MM.1S (cell line): ENCODE measurements at places on chromosomes 3 and 15.

DNA sequence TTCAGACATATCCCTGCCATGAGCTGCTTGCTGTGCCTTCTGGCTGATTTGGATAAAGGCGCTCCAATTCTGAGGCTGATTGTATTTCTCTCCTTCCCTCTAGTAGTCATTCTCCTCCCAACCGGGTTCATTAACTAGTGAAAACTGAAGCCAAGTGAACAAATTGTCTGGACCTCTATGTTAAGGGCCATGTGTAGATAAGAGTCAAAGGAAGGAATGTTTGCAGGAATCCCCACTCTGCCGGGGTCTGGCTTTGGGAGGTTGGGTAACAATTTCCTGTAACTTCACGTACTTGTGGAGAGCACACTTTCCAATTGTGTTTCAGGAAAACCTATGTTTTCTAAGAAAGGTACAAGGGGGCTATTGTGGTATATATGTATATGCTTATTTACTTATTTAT lies 38.2 kb upstream of the SUCLG2 start:
- no peak for DNase-seq

GRCh38 chr3:70137366-70137765 lies 137.8 kb downstream of the SAMMSON start:
- DNase-seq, result no peak

DNA sequence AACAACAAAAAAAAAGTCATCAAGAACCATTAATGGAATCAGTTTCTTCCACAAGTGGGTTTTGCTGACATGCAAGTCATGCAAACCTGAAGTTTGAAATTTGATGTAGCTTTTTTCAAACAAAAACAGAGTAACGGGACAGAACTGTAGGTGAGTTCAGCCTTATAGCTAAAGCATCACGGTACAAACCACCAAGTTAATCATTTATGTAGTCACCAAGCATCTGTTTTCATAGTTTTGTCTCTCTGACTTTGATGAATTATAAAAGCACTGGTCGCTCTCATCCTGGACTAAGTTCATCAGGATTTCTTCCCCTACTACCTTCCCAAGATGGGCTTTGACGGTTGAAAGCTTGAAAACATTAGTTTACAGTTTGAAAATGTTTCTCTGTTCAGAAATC lies 117.0 kb upstream of the SAMMSON start:
- no peak for DNase-seq

DNA sequence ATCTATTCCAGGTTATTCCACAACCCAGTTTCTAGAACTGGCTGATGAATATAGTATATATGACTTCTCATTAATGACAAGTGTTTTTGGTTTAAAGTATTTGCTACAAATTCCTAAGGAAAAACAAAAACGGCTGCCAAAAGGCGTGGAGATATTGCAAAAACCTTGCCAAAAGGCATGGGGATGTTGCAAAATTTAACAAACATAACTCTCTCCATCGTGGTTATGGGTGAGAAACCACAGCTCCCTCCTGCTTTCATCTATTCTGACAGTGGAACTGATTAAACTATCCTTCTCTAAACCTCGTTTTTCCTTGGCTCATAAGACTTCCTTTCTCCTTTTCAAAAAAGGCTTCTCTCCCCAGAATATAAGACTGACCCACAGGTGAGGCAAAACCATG lies 342.0 kb upstream of the PDZRN3 start:
- no peak for DNase-seq

DNA sequence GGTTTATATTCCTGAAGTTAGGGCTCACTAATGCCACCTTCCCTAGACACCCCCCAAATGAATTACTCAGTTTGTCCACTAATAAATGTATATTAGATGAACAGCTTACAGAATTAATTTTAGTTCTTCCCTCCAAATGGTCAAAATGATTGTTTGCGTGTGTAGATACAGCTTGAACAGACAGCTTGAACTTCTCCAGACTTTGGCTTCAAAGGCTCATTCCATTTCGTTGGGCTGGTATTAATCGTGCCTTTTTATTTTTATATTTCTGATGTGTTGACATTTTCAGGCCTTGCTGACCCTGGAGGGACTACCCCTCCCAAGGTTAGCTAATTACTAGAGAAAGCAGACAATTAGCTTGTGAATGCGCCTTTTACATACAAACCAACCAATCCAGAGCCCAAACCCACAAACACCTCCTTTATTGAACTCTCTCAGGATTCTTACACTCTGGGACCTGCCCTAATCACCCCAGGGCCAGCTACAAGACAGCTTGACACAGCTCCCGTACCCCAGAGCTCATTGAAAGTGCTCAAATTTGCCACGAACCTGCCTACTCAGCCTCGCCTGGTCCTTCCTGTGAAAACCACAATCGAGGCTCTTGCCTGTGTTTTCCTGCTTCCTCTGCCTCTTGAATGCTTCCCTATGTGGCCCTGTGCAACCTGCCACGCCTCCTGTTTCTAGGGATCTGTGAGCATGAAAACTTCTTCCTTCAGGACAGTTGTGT lies 40.3 kb downstream of the RPL22L1 start:
- peak; percentile 52 for DNase-seq

DNA sequence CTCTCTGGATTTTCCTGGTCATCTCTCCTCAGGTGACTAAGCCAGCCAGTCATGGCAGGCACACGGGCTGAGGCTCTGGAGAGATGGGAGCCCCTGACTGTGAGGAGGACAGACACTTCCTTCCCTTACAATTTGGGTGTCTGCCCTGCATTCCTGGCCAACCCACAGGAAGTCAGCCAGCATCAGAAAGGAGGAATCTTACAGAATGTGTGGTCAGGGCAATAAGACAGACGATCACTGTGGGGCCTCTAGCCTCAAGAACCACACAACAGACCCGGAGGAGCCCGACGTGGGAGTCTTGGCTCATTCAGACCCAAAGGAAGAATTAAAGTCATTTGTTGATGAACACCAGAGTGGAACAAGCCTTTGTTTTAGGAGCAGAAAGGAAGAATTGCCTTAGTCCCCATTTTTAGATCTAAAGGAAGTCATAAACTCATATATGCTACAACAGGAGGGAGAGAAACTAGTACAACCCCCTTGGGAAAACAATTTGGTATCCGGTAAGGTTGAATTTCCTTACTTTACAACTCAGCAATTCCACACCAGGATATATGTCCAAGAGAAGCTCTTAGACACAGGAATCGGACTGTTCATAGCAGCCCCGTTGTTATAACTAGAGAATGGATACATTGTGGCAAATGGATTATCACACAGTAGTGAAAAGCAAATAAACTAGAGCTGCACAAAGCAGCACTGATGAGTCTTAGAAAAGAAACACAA lies 62.2 kb downstream of the ABTB1 start:
- DNase-seq, result peak; percentile 25

GRCh38 chr15:93319121-93319814 lies 230.3 kb upstream of the RGMA start:
- DNase-seq, result no peak

GRCh38 chr15:28886431-28887338 lies 911 bp downstream of the APBA2 start:
- no peak for DNase-seq

GRCh38 chr15:75034615-75035014 lies 11.2 kb downstream of the PPCDC start:
- DNase-seq, result no peak

- DNase-seq, result no peak
Observed at GRCh38 chr3:25679642-25680302, 15.1 kb upstream of the TOP2B start.

DNA sequence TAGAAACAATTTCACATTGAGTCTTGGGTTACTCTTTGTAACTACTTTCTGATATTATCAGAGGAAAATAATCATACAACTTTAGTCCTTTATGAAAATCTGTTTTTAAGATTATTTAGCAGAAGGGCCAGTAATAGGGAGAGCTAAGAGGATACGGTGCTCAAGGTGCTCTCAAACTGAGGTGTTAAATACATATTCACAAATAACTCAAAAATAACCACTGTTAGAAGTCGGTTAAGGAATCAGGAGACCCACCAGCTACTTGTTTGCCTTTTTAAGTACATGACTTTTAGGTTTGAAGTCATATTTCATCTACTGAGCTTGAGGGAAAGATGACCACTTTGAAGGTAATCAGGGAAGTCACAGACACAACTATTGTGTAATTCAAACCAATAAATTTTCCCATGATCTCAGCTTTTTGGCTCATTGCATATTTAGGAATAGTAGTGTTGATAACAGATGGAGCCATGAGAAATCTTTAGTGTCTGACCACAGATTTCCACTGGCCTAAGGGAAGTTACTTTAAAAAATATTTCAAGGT lies 1.4 kb upstream of the RSRC1 start:
- no peak for DNase-seq

GRCh38 chr15:78757636-78757905 lies 53.7 kb downstream of the ADAMTS7 start:
- no peak for DNase-seq

- DNase-seq, result no peak
Observed at GRCh38 chr3:64207289-64208080, 17.8 kb downstream of the PRICKLE2 start.

DNA sequence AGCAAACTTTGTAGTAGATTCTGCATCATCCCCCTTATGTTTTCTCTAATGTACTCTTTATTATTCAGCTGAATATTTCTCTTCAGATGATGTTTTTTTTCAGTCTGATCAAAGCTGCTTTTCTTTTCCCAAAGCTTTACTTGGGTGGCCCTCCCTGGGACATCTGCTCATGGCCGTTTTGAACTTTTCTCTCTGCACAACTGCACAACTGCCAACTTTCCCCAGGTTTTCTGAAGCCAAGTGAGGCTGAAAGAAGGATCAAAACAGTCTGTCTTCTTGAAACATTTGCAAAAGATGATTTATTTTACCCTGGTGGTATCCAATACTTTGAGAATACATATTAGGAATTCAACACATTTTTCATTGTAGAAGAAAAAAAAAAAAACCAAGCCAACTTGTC lies 43.0 kb downstream of the GASK1A start:
- DNase-seq, result no peak

DNA sequence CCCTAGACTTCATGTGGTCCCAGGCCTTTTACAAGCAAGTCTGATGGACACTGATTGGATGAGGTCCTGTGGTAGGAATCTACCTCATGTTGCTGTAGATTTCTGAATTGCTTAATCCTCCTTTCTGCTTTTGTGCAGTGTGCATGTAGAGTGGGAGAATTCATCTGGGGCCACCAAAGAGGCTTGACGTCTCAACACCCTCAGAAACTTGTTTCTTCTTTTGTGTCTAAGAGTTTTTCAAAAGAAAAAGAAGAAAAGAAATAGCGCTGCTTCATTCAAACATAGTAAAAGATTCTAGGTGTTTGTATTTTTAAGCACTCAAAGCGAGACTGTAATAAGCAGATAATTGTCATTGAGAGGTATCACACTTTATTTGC lies 46.2 kb downstream of the NR1D2 start:
- DNase-seq, result no peak

DNA sequence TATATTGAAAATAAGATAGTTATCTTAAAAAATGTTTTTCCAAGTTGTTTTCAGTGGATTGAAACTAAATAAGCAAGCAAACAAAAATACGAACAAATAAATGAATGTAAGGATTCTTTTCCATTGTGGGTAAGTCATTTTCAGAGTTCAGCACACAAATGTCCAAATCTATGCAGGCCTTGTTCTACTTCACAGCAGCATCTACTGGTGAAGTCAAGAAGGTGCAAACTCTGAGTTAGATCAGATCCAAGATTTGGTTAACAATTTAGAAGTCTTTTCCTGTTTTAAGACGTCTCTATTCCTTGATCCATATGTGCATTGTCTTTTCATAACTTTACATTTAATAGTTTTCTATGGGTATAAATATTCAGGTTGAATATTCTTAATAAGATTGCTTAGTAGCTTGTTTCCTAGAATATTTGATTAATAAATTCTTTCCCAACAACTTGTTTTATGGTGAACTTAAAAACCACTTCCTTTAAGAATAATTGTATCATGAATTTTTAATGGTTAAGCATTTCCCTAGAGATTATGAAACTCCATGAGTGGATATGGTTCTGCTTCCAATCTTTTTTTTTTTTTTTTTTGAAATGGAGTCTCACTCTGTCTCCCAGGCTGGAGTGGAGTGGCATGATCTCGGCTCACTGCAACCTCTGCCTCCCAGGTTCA lies 10.5 kb downstream of the PTX3 start:
- DNase-seq, result peak; percentile 71

DNA sequence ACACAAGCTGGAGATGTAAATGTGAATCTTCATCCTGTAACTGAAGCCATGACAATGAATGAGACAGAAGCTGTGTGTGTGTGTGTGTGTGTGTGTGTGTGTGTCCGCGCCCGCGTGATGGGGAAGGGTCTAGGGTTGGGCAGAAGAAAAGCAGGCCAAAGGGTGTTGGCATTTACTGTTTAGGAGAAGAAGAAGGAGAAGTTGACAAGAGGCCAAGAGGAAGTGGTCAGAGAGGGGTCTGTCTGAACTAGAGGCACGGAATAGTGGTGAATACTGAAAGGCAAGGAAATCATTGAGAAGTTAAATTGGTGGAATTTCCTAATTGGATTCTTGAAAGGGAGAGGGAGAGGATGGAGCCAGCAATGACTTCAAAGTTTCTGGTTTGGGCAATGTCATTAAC lies 5.6 kb upstream of the NCEH1 start:
- DNase-seq, result no peak

DNA sequence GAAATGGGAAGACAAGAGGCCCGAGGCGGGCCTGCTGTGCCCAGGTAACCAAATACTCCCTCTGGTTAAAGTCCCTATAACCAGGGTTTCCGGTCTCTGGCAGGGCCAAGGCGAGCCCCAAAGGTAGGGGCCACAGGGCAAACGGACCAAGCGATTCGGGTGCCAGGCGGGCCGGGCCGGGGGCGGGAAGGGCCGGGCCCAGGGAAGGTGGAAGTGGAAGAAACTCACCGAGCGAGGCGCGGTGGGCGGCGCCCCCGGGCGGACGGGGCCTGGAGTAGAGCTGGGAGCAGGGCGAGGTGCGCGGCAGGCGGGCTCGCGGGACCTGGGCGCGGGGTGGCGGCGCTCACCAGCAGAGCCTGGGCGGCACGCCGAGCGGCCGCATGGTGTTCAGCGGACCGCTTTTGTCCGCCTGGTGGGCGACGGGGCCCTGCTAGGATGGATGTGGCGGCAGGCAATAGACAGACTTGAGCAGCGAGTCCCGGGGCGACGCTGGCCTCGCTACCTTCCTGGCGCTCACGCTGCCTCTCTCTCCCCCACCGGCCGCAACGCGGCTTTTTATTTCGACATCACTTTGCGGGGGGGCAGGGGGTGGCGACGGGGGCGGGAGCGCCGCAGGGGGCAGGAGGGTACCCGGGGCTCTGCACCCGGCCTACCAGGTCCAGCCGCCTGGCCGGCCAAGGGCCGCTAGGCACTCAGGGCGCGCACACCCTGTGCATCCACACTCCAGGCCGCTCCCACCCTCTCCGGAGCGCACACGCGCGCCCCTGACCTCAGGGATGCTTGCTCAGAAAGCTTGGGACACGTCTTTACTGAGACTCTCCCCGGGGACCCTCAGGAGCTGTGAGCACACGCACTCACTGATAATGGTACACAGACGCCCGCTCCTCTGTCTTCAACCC lies at the start of gene GATA2:
GATA2 (minus strand) TSS at position 531 of the 899 bp plus-strand sequence. CDS start 6,170 bp downstream, outside the sequence.
- no peak for DNase-seq

- DNase-seq, result no peak
Observed at GRCh38 chr3:187104933-187105332, 34.4 kb downstream of the RPL39L start.

DNA sequence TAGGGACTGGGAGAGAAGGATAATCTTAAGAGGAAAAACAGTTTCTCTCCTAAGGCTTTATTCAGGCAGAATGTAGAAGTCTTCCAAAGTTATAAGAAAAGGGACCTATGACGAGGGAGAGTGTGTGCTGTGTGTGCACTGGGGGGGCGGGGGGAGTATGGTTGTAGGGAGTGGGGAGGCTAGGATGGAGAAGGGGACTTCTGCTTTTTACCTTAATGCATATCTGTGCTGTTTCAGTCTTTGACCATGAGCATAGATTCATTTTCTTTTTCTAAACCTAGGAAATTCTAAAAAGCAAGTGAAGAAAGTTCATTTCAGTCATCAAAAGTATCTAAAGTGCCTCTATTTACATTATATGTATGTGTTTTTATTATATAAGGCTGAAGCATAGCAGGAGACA lies 52.6 kb upstream of the RASA2 start:
- no peak for DNase-seq
